Brain microvascular endothelial cell (primary cell): ENCODE measurements at places on chromosomes 3 and 15.

- DNase-seq, result no peak
Measured at GRCh38 chr3:142863010-142863817, 25.7 kb downstream of the PCOLCE2 start.

DNA sequence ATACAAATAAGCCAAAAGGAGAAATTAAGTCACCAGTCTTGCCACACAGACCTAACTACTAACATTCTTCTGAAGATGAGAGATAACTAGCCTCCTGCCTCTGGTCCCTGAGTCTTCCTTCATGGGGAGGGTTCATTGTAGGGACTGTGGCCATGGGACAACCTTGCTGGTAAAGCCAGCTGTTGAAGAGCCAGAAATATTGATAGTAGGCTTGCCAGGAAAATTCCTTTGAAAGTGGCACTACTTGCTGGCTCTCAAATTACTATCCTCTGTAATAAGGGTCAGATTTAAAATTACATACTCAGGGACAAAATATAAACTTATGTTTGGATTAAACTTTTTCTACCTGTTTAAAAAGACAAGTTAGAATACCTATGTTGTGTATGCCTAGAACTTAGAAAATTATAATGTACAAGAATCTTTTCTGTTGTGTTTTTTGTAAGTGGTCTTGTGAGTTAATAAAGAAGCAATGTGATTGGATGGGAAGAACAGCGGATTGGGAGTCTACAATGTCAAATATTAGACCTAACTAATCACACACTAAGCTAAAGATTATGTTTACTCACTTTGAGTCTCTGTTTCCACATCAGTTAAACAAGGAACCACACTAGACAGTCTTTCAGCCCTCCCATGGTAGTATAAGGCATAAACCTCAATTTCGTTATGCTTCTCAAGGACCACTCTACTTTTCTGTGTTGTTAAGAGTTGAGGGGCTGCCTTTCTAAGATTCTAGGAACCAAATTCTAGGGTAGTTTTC is 60.0 kb upstream of the TRIM71 start:
- DNase-seq, result no peak

- no peak for DNase-seq
Measured at GRCh38 chr3:157793745-157794144, 290.5 kb upstream of the VEPH1 start.

DNA sequence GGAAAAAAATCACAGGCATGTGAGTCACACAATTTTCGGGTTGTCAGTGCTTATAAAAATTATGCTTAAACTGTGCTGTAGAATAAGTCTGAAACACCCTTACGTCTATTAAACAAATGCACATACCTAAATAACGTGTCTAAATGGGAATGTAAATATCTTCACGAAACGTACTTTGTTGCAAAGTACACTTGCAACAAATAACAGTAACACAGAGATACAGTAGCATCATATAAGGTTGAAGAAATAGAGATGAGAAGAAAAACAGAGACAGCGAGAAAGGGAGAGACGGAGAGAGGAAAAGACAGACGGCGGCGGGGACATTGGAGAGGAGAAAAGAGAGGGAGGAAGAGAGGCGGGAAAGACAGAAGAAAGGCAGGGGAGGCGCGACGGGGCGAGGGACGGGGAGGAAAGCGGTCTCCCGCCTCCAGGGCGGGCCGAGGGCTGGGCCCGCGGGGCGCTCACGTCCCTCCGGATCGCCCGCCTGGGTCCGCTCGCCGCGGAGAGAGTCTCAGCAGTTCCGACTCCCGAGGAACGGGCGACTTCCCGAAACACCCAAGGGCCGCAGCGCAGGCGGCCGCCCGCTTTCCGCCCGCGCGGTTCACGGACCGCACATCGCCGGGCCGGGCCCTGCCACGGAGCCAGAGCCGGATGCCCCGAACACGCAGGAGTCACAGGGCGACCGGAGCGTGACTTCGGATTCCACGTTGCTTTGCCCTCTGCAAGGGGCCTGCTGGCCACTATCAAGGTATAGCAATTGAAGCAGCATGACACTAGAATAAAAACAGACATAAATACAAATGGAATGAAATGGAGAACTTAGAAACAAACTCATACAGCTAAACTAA is 153.4 kb downstream of the LMLN start:
- peak; percentile 25 for DNase-seq

DNA sequence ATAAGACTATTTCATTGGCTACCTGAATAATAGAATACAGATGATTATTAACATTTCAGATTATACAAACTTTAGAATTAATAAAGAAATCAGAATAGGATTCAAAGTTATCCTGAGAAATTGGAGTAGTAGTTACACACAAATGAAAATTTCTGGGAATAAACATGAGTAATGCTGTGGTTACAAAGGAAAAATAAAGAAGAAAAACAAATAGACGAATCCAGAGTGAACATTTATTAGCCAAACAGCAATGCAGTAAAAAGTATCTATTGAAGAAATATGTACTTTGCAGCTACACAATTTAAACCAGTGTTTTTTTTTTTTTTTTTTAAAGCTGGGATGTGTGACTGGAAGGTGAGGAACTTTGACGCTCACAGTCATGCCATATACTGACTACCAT is 1159.2 kb downstream of the TUSC7 start:
- no peak for DNase-seq

DNA sequence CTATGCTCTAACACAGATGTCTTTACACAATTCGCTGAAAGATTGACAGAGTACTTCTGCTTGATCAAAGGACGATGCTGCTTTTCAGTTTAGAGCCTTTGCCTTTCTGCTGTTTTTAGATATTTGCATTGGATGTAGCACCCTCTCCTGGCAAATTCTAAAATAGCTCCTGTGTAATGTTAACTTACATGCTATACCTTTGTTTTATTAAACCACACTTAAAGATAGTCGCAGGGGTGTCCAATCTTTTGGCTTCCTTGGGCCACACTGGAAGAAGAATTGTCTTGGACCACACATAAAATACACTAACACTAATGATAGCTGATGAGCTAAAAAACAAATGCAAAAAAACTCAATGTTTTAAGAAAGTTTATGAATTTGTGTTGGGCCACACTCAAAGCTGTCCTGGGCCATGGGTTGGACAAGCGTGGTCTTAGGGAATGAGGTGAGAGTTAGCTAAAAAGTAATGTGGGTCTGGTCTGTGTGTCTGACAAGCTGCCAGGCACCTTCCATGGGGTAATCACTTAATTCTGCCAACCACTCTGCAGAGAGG is 62.9 kb downstream of the ATG7 start:
- DNase-seq, result peak; percentile 75

- no peak for DNase-seq
Measured at GRCh38 chr15:92638291-92638708, 17.3 kb downstream of the FAM174B start.

DNA sequence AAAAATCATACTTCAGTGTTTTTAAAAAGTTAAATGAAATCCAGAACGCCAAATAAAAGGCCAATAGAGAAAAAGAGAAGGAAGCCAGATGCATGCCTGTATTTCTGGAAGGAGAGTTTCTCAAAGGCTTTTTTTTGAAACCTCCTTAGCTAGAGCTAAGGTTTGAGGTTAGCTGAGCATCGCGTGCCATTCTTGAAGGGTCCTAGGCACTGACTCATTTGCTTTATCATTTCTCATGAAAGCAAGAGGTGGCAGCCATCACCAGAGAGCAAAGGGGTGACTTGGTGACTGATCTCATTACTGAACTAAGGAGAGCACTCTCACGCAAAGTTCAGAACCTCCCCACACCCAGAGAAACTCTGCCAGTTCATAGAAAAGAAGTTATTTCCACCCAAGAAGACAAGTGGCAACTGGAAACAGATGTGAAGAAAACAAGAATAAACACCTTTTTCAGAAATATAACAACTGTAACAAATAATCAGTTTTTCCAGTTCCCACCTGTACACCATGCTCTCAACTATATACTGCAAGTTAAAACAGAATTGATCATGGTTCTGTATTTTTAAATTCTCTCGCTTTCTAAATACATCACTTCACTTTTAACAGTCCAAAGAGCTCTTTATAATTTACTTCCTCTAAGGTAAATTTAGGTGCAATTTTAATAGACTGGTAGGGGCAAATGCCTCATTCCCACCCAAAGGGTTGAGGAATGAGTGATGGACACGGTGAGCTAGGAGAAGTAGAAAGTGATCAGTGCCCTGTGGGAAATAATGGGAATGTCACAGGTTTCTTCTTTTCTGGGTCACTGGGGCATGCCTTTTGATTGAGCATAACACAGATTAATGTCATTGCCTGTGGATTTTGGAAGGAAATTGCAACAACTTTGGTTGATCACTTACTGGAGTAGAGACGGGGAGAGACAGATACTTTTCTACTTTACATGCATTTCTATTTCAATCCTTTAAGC is 24.7 kb downstream of the GPR15 start:
- DNase-seq, result peak; percentile 36

GRCh38 chr3:118987477-118987876 is 47.2 kb downstream of the IGSF11 start:
- no peak for DNase-seq

- no peak for DNase-seq
Measured at GRCh38 chr3:98843266-98843959, 58.1 kb downstream of the DCBLD2 start.

GRCh38 chr3:159039286-159039685 is 237.4 kb downstream of the MFSD1 start:
- DNase-seq, result no peak

GRCh38 chr15:95559875-95560394 is 770.6 kb upstream of the NR2F2 start:
- DNase-seq, result peak; percentile 98

DNA sequence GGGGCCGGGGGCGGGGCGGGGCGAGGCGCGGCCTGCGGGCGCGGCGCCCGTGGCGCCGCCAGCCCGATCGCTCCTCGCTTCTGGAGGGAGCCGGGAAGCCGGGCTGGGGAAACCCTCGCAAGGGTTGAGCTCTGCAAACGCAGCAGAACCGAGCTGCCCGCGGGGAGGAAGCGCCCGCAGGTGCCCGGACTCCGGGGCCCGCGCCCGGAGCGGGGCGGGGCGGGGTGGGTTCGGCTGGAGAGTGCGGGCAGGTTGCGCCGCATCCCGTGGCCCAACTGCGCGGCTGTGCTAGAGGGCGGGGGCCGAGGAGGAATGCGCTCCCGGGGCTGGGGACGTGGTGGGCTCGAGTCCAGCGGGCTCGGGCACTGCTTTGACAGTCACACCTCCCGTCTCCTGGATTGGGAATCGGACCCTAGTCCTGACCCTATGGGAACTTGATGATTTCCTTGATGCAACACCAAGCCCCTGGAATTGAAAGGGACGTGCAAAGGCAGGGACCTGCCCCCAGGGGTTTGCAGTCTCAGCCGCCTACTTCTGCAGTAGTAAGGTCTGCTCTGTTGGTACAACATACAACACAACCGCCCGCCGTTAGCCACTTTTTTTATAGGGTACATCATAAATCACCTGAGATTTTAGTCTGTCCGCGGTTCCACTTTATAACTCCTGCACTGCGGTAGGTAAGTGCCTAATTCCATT is 34.3 kb downstream of the ZBTB38 start:
- DNase-seq, result peak; percentile 56

DNA sequence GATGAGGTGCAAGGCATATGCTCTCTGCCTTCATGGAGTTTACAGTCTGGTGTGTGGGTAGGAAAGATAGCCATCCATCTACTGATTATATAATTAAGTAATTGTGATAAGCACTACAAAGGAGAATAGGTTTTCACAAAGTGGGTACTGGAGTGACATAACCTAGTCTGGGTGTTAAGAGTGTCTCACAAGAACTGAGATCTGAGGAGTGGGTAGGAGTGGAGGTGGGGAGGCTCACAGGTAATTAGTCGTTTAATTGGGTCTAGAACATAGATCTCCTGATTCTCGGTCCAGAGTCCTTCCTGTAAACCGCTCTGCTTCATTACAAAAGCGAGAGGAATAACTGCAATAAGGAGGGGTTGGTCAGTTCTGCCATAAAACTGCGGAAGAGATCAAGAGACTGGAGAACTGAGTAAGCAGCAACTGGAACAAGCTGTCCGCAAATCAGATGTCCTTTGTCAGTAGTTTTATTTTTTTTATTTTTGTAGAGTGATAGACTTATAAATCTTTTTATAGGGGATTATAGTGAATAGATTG is 2.2 kb downstream of the NEO1 start:
- no peak for DNase-seq

DNA sequence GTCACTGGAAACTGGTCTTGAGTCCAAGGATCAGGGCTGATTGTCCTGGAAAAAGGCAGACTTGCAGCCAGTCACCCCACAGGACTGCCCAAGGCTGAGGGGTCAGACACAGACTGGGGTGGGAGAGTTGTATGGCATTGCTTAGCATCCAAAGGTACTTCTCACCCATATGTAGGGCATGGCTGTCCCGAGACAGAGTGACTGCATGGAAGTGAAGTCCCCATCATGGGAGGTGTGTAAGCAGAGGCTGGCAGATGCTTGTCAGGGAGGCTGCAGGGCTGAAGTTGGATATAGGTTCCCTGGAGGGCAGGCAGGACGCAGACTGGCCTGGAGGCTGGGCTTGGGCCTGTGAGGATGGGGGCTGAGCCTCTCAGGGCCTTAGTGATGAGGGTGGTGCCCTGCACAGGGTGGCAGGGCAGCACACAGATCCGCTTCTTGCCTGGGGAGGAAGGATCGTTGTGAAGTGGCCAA is 31.1 kb downstream of the PSTPIP1 start:
- DNase-seq, result no peak

GRCh38 chr3:24905266-24905665 is 410.6 kb upstream of the THRB start:
- no peak for DNase-seq

DNA sequence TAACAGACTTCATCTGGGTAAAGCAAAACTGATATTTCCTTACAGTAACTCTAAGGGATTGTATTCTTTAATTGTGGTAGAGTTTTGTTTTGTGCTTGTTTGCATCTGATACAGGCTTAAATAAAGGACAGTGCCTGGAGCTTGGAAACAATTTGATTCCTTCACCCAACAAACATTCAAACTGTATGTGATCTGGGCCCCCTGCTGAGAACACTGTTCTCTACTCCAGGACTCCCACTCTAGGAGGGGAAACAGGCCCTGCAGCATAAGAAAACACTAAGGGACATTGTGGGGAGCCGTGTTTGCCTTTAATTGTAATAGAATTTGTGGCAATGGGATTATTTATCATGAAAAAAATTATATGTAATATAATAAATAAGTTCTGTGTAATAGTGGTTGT is 56.9 kb downstream of the CTDSPL start:
- no peak for DNase-seq

- DNase-seq, result no peak
Measured at GRCh38 chr3:66487465-66487864, 13.4 kb downstream of the LRIG1 start.

DNA sequence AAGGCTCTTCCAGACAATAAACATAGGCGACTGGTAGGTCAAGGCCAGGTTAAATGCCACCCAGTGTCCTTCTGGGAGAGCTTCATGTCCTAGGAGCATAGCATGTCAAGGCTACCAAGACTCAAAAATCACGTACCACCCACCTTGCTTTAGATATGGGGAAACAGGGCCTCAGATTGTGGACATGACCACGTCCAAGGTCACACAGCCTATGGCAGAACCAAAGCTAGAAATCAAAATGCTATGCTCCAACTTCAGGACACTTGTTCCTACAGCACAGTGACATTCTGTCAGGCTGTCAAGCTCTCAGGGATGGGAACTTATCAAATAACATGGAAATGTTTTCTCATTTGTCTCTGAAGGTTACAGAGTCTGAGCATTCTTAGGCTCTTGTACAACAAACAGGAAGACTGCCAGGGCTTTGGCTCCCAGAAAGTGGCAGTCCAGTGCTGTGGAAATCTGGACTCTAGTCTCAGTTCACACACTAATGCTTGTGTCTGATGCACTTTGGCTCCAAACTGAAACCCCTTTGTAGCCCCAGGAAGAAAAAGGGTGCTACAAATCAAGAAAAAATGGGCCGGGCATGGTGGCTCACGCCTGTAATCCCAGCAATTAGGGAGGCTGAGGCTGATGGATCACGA is 170.4 kb upstream of the LPP start:
- DNase-seq, result no peak
